ENCODE measurements at places on chromosomes 2 and 18.

GRCh38 chr2:31324016-31324633 is 90.2 kb downstream of the EHD3 start:
- no peak for DNase-seq

DNA sequence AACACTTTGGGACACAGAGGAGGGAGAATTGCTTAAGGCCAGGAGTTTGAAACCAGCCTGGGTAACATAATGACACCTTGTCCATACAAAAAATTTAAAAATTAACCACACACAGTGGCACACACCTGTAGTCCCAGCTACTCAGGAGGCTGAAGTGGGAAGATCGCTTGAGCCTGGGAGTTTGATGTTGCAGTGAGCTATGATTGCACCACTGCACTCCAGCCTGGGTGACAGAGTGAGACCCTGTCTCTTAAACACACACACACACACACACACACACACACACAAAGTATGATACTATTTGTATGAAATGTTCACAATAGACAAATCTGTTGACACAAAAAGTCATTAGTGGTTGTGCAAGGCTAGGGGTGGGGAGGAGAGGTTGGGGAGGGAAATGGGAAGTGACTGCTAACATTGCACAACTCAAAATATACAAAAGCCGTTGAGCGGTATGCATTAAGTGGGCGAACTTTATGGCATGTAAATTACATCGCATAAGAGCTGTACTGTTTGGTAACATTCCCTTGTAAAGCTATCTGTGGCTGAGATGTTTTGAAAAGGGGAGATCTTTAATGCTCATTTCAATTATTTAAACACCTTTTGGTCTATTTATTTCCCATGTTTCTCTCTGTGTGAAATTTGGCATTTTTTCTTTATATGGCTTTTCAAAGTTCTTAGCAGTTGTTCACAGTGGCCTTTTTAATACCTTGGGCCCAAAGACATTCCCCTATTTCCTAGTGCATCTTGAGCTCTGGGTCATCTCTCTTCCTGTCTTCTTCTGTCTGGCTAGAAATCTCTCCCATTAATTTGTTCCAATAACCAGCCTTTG is 58.9 kb upstream of the ZNF516 start:
- peak; percentile 38 for DNase-seq

DNA sequence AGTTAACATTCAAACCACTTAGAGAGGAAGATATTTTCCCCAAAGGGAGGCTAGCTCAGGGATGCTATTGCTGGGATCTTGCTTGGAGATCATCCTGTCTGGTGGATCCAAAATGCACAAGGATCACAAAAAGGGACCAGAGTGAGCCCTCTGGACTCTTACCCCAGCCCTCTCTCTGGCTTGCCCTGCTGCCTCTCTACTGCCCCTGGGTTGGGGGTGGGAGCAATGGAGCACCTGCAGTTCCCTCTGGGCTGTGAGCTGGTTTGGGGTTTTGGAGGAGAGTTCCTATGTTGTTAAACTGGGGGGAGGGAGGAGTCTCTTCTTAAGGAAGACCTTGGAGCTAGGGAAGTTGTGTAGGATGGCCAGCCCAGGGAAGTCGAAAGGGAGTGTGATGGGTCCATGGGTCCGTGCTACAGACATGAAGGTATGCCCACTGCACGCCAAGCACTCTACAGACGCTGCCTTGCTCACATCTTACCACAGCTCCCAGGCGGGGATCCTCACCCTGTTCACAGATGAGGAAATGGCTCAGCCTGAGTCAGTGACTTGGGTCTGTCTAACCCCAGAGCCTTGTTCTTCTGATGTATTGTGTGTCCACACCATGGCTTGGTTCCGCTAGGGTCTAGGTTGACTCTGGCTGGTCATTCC is 3.8 kb downstream of the LBH start:
- DNase-seq = no peak

GRCh38 chr2:136023416-136023815 is 38.0 kb upstream of the DARS1 start:
- DNase-seq = no peak

DNA sequence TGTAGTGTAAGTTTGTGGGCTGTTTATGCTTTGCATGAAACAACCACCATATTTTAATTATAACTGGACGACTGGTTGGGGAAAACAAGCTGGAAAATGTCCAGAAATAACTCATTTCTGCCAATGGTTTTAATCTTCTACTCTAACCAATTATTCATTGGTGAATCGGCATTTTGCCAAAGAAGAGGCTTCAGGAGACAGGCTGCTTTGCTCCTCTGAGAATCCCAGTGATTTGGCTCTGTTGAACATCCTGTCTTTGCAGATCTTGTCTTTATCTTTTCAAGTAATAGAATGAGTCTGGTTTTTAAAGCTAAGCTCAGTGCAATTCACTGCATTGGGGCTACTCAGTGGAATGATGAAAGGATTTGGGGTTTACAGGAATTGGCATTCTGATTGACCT is 109.6 kb downstream of the APOB start:
- DNase-seq = no peak

GRCh38 chr2:158131483-158131912 is 29.8 kb downstream of the UPP2 start:
- no peak for DNase-seq

- DNase-seq = no peak
Measured at GRCh38 chr2:46308629-46309028, 11.4 kb downstream of the EPAS1 start.

- DNase-seq = no peak
Measured at GRCh38 chr18:9755615-9756014, 47.5 kb downstream of the RAB31 start.

- no peak for DNase-seq
Measured at GRCh38 chr2:178810422-178810821, 3.2 kb upstream of the TTN start.

DNA sequence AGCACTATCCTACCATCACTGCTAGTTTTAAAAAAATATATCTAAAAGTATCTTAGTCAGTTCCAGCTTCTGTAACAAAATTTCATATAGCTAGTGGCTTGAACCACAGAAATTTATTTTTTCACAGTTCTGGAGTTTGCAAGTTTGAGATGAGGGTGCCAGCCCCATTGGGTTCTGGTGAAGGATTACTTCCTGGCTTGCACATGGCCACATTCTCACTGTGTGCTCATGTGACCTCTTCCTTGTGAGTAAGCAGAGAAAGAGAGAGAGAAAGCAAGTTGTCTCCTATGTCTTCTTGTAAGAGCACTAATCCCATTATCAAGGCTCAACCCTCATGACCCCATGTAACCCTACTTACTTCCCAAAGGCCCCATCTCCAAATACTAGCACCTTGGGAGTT is 158.9 kb downstream of the DOK6 start:
- no peak for DNase-seq

DNA sequence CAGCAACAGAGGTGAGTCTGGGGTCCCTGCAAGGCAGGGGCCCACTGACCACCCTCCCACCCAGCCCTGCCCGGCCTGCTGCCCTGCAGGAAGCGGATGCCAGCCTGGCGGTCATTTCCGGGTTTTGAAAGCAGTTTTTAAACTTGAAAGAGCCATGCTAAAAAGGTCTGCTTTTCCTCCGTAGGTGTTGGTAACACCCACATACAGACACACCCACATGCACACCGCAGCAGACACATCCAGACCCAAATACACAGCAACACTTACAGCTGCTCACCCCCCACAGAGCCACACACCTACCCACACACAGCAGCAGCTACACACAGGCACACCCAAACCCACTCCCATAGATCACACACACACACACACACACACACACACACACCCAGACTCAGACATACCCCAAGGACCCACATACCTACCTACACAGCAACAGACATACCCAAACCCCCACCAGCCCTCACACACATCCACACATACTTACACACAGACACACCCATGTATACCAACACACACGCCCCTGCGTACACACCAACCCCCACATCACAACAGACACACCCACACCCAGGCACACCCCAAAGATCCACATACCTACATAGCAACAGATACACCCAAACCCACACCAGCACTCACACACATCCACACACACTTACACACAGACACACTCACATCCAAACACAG is 7.6 kb downstream of the ZFP36L2 start:
- DNase-seq = peak; percentile 93

DNA sequence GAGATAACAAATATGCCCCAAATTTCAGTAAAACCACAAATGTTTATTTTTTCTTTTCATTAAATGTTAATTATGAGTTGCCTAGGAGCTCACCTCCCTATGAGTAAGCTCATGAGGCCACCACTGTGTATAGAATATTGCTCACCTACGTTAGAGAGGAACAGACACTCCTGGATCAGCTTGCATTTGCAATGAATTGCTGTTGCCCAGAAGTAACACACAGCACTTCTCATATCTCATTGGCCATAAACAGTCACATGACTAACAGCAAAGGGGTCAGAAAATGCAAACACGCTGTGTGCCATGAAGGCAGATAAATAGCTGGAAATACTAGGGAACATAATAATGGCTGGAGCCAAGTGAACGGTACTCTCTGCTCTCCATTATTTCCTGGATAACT is 89.0 kb upstream of the GALNT5 start:
- no peak for DNase-seq

GRCh38 chr2:240338274-240338673 is 97.2 kb upstream of the GPC1 start:
- DNase-seq = no peak

DNA sequence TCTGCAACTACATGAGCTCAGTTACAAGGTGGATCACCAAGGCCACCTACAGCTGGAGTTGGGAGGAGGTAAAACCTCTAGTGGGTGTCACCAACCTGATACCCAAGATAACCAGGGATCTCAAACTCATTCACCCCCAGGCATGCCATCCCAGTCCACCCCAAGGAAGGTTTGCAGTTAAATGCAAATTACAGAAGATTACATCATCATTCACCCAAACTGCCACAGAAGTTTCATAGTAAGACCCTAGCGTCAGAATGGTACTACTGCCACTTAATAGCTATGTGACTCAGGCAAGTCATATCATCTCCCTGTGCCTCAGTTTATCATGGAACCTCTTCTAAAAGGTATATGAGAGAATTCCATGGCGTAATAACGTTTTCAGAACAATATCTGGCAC is 111.2 kb downstream of the MYO5B start:
- no peak for DNase-seq

- DNase-seq = peak; percentile 2
Measured at GRCh38 chr18:41767960-41768359, 187.1 kb upstream of the PIK3C3 start.

GRCh38 chr18:31489311-31489710 is 8.7 kb upstream of the DSG2 start:
- DNase-seq = no peak

GRCh38 chr2:72934683-72935610 is 17.6 kb downstream of the EMX1 start:
- DNase-seq = peak; percentile 73

GRCh38 chr2:219460424-219460926 is 25.8 kb downstream of the SPEG start:
- DNase-seq = no peak

GRCh38 chr2:217610401-217610814 is 392.4 kb downstream of the TNS1 start:
- DNase-seq = peak; percentile 71

- no peak for DNase-seq
Measured at GRCh38 chr2:27906074-27906473, 15.5 kb downstream of the BABAM2 start.

DNA sequence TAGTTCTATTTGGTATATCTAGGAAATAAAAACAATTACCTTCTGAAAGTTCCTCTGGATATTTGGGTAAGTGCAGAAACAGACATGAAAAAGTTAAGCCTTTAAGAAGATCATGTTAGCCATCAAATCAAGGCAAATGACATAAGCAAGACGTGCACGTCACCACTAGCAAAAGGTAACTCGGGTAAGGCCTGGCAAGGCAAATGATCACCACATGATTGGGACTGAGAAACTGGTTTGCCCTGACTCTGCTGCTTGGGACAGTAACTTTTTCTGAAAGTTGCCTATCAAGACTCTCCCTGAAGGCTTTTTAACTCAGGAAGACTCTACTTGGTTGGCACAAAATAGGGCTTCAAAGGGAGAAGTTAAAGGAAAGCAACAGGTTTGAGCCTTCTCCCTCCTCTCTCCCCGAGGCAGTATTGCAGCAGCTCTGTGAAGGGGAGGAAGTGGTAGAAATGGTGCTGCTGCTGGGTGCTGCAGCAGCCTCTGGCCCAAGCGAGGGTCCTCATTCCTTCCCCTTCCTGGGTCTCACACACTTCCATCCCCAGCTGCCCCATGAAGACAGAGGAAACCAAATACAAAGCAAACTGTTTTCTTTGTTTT is 17.1 kb upstream of the TMEM237 start:
- DNase-seq = no peak

- no peak for DNase-seq
Measured at GRCh38 chr2:66566726-66567399, 131.9 kb downstream of the MEIS1 start.

DNA sequence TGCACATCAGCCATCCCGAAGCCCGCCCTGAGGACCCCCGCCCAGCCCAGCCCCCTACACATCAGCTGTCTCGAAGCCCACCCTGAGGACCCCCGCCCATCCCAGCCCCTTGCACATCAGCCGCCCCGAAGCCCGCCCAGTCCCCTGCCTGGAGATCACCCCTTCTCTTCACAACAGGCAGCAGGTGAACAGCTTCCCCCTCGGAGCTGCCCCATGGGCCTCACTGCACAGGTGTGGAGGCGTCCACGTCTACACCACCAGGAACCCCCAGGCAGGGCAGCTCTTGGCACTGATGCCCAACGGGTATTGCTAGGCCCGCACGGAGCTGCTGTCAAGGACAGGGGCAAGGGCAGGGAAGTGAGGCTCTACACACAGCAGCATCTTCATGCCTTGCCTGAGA is 137.6 kb downstream of the HDAC4 start:
- no peak for DNase-seq

GRCh38 chr2:234435836-234436481 is 60.9 kb downstream of the ARL4C start:
- DNase-seq = no peak

- DNase-seq = peak; percentile 97
Measured at GRCh38 chr2:133817680-133818566, 249.7 kb upstream of the NCKAP5 start.

DNA sequence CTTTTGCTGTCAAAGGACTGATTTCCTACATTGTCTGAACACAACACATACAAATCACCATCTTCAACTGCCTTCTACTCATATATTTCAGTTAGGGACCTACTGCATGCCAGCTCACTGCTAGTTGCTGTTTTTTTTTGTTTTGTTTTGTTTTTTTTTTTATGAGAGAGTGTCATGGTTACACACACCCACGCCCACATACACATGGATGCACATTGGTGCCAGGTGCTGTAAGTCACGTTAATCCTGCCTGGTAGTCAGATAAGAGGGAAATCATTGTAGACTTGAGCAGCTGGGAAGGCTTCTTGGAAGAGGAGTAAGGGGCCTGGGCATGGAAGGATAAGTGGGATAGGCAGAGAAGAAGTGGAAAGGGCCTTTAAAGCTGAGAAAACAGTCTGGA is 209.9 kb downstream of the TDRD15 start:
- DNase-seq = peak; percentile 27

DNA sequence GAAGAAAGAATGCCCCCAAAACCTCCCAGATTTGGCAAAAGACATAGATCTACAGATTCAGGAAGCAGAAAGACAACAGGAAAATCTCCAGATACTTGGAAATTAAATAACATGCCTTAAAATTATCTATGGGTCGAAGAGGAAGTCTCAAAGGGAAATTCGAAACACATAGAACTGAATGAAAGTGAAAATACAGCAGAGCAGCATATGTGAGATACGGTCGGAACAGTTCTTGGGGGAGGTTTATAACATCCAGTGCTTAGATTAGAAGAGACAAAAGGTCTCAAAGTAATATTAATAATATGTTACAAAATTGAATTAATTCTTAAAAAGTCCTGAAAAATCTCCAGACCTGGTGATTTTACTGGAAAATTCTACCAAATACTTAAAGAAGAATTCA is 14.3 kb downstream of the KCNG2 start:
- DNase-seq = no peak

Measured in SW480 (cell line).